ENCODE measurements at places on chromosomes 5 and 9. TPM values are rescaled to one million over a fixed set of nuclear protein-coding genes. Genes with fewer than 3 reads are reported as not detected.
A peak's percentile ranks its signal among the peaks of the same experiment; 100 is the strongest.

- H3K27me3 ChIP-seq: peaks cover 50% of the 10 kb centered on the region
- no peak for DNase-seq
- no peak overlapping the region for H3K4me3 ChIP-seq
- no peak overlapping the region for H3K27ac ChIP-seq
Observed at GRCh38 chr9:37062336-37062735, 28.3 kb upstream of the PAX5 start.

DNA sequence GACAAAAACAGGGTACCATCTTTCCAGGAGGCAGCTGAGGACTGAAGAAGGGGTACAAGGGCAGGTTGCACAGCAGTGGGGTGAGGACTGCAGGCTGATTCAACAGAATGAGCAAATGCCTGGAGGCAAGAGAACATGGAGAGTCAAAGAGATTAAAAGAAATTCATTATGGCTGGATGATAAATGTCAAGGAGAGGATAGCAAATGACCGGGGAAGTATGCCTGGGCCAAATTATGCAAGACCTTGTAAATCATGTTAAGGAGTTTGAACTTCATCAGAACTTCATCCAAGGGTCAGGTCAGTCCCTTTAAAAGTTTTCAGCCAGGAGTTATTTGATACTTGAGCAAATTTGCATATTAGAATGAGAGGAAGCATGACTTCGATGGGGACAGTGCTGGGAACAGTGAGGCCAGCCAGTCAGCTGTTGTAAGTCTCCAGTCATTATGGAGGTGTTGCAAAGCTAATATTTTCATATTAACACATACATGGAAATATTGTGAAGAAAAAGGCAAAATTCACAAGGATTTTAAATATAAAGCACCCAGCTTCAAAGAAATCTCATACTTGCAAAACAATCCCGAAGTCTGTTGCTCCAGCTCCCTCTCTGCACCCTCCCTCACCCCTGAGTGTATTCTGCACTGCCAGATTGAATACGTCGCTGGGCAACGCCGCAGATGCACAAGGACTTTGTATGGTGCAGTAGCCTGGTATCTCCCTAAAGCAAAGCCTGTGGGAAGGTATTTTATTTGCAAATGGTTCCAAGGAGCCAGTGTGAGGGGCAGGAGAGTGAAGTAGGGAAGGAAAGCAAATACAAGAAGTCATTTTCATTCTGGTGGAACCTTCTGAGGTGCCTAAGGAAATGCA, 509.8 kb upstream of the TLE4 start:
- H3K36me3 ChIP-seq: no peaks in the 10 kb centered on the region
- H3K4me3 ChIP-seq: no peak overlapping the region
- no peaks in the 10 kb centered on the region for H3K4me1 ChIP-seq
- no peak overlapping the region for H3K27ac ChIP-seq
- H3K27me3 ChIP-seq: no peaks in the 10 kb centered on the region

- no peak for DNase-seq
- H3K27me3 ChIP-seq: no peaks in the 10 kb centered on the region
- H3K4me3 ChIP-seq: no peak overlapping the region
- H3K4me1 ChIP-seq: no peaks in the 10 kb centered on the region
Observed at GRCh38 chr5:44278469-44278868, 110.8 kb downstream of the FGF10 start.

DNA sequence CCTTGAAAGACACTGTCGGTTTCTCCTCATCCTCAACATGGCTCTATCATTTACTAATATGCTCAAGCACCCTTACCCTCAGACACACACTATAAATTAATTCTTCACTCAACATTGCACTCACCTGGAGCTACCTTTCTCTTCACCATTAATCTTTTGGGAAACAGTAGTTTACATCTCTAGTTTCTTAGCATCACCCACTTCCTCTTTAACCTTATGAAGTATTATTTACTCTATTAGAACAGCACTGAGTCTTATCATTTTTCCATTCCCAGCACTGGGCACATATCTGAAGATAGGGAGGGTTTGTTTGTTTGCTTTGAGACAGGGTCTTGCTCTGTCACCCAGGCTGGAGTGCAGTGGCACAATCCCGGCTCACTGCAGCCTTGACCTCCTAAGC, 213.5 kb downstream of the SMARCA2 start:
- H3K27ac ChIP-seq: no peak overlapping the region
- no peak overlapping the region for H3K4me3 ChIP-seq
- no peak for DNase-seq
- no peaks in the 10 kb centered on the region for H3K27me3 ChIP-seq

- DNase-seq: no peak
- H3K27me3 ChIP-seq: no peaks in the 10 kb centered on the region
- peaks cover 2% of the 10 kb centered on the region for H3K36me3 ChIP-seq
- peaks cover 69% of the 10 kb centered on the region for H3K4me1 ChIP-seq
- peak overlapping the region; percentile 94 for H3K27ac ChIP-seq
Observed at GRCh38 chr9:70410368-70410767, 4.1 kb downstream of the KLF9 start.

- no peaks in the 10 kb centered on the region for H3K36me3 ChIP-seq
- peaks cover 3% of the 10 kb centered on the region for H3K4me1 ChIP-seq
- H3K27ac ChIP-seq: no peak overlapping the region
- no peak overlapping the region for H3K4me3 ChIP-seq
Observed at GRCh38 chr5:170440771-170441392, 51.7 kb upstream of the KCNMB1 start.

ARRDC3 gene
- total RNA-seq: 36.5 TPM

All from activated CD8-positive, alpha-beta T cell treated with anti-CD3 and anti-CD28 coated beads, Interleukin-2, amount 10 ng/mL, durations not matched to agents 7 days and 5 days (primary cell).